ENCODE measurements at places on chromosomes 4 and X.

- DNase-seq, result no peak
- no peaks in the 10 kb centered on the region for H3K4me1 ChIP-seq
- no peaks in the 10 kb centered on the region for H3K36me3 ChIP-seq
Measured at GRCh38 chr4:64807821-64808220, 398.6 kb upstream of the TECRL start.

GRCh38 chr4:85603437-85604336 is 128.7 kb downstream of the ARHGAP24 start:
- no peak for DNase-seq
- no peaks in the 10 kb centered on the region for H3K36me3 ChIP-seq
- no peaks in the 10 kb centered on the region for H3K4me1 ChIP-seq
- H3K4me3 ChIP-seq, result no peak overlapping the region
- no peak overlapping the region for H3K27ac ChIP-seq
- H3K27me3 ChIP-seq, result no peaks in the 10 kb centered on the region

DNA sequence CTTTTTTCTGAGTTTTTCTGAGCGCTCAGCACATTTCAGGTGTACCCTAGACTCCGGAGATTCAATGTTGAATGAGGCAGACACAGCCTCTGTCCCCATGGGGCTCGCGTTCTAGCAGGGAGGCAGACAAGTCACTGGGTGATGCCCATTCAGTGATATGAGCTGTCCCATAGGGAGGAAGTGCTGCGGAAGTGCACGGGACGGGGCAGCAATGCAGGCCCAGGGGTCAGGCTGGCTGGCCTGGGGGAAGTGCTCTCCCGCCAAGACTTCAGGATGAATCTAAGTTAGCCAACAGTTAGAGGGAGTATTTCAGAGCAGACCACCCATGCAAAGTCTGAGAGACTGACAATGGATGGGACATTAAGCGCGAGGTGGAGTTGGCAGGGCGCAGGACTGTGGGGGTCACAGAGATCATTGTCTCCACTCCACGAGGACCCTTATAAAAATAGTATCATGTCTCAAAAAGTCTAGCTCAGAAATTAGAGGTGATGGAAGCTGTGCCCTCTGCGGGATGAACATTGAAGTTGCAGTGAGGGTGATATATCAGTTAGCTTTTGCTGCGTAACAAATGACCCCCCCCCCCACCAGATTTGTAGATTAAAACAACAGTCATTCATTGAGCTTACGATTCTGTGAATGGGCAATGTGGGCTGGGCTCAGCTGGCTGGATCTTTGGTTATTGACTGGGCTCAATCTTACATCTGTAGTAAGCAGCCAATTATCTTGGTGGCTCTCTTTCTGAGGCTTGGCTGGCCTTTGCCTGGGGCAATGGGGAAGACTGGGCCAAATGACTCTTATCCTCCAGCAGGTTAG is 16.4 kb downstream of the PSAPL1 start:
- H3K36me3 ChIP-seq, result no peaks in the 10 kb centered on the region
- DNase-seq, result peak; percentile 3
- H3K27me3 ChIP-seq, result no peaks in the 10 kb centered on the region
- no peak overlapping the region for H3K27ac ChIP-seq
- H3K4me3 ChIP-seq, result no peak overlapping the region

- no peaks in the 10 kb centered on the region for H3K27me3 ChIP-seq
- no peak for DNase-seq
- H3K36me3 ChIP-seq, result no peaks in the 10 kb centered on the region
- H3K27ac ChIP-seq, result no peak overlapping the region
- H3K4me1 ChIP-seq, result no peaks in the 10 kb centered on the region
Measured at GRCh38 chrX:12890467-12890866, 16.0 kb upstream of the TLR8 start.

DNA sequence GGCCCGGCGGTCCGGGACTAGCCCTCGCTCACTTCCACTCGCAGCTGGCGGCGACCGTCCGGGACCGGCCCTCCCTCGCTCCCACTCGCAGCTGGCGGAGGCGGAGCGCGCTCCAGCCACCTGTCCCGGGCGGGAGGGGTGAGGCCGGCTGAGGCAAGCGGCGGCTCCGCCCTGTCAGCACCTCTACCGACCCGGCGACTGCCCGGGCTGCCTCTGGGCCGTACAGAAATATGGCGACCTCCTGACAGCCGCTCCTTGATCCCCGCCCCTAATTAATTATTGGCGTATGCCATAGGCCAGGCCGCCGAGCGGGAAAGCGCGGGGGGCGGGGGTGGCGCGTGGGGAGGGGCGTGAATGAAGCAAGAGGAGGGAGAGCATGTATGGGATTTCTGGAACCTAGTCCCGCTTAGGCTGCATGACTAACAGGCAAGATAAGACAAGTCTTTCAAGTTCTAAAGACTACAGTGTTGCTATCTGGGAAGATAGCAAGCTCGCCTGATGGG is at the start of gene MORC4:
TSS of gene MORC4 (minus strand) at position 200 of the 503 bp plus-strand sequence. CDS start 243 bp downstream, outside the sequence.
- H3K27ac ChIP-seq, result peak within 1 kb of the TSS; percentile 36
- peak within 1 kb of the TSS; percentile 92 for H3K4me3 ChIP-seq
- DNase-seq, result peak; percentile 93
- no peaks in the 10 kb centered on the region for H3K36me3 ChIP-seq

DNA sequence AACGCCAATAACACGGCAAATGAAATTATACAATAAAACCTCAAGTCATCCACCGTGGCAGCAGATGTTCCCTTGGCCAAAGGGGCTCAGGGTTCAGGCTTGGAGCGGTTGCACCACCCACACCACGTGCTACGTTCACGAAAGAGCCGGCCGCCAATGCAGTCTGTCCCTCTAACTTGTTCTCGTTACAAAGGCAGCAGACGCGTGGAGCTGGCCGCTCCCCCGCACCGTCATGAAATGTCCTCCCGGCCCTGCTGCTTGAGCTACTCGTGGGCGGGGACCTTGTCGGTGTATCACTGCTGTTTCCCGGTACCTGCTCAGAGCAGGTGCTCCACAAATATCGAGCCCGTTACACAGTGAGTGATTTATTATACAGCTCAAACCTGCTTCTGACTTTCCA is 36.4 kb upstream of the MAN2B2 start:
- no peaks in the 10 kb centered on the region for H3K4me1 ChIP-seq
- H3K36me3 ChIP-seq, result no peaks in the 10 kb centered on the region
- DNase-seq, result no peak
- H3K4me3 ChIP-seq, result no peak overlapping the region

- H3K4me3 ChIP-seq, result no peak overlapping the region
- H3K27ac ChIP-seq, result no peak overlapping the region
- H3K36me3 ChIP-seq, result no peaks in the 10 kb centered on the region
Measured at GRCh38 chr4:87144356-87144755, 76.1 kb downstream of the KLHL8 start.

DNA sequence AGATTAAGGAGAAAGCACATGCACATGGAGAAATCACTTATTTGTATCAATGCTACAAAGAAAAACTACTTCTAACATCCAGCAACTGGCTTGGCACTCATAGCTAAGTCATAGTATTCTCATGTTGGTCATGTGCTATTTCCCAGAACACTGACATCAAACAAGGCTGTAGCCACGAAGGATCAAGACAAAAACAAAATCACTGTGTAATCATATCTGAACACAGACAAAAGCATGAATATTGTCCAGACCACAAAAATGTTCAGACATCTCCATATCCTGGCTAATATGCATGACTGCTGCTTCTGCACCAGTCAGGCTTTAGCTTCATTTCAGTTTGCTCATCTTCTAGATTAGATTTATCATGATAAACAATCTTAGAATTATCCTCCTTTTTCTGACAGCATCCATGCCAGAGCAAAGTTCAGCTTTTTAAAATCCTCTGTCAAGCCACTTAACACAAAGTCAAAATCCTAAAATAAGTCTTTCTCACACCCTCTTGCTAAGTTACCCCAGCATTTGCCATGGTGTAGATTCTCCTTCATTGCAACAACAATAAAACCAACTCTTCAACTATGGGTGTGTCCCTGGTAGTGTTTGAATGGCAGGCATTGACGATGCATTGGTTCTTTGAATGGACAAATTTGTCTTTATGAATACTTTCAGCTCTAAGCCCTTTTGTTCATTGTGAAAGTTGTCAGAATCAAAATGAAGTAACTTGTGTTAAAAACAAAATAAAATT is 39.1 kb upstream of the NPFFR2 start:
- no peaks in the 10 kb centered on the region for H3K36me3 ChIP-seq
- no peaks in the 10 kb centered on the region for H3K4me1 ChIP-seq
- no peak for DNase-seq

DNA sequence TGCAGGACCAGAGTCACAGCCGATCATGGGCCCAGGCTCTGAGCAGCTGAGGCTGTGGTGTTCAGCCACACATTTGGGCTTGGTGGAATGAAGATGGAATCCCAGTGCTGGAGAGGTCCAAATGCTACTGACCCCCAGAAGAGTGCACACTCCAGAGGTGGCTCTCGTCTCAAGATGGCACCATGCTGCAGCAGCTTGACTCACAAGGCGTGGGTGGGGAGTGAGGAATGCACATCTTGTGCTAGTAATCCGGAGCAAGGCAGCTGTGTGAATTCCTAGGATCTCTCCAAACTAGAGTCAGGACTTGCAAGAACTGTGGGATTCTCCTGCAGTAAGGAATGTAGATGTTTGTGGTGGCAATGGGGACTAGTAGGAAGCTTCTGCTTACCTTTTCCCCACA is 28.7 kb downstream of the RAB28 start:
- DNase-seq, result no peak
- H3K27me3 ChIP-seq, result no peaks in the 10 kb centered on the region
- H3K36me3 ChIP-seq, result peaks cover 2% of the 10 kb centered on the region
- no peak overlapping the region for H3K4me3 ChIP-seq
- H3K27ac ChIP-seq, result no peak overlapping the region

DNA sequence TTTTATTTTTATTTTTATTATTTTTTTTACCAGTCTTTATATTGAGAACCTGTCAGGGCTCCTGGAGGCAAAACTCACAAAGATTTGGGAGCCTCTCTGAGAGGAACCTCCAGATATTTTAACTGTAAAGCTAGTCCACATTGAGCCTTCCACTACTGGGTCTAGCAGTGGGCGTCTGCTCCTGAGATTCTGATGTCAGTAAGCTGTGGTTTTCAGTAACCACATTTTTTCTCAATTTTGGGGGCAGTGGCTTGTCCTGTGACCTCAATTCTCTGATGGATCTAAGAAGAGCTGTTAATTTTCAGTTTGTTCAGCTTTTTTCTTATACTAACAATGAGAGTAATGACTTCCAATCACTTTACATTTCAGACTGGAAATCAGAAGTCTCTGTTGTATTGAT is 23.6 kb upstream of the GPRASP1 start:
- H3K27ac ChIP-seq, result no peak overlapping the region
- H3K36me3 ChIP-seq, result no peaks in the 10 kb centered on the region
- H3K27me3 ChIP-seq, result no peaks in the 10 kb centered on the region
- no peak overlapping the region for H3K4me3 ChIP-seq
- H3K4me1 ChIP-seq, result no peaks in the 10 kb centered on the region

DNA sequence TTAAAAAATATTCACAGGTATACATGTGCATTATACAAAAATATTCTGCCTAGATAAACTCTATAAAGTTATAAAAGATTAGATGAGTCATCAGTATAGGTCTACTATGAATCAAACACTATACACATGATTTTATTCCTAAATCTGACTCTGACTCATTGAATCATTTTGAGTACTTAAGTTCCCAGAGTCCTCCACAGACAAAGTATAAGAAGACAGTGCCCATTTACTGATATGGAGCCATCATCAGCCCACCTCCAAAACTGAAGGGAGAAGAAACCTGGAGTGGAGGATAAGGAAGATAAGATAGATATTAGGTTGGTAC is 28.7 kb upstream of the ANTXR2 start:
- no peak overlapping the region for H3K27ac ChIP-seq
- no peak overlapping the region for H3K4me3 ChIP-seq
- no peaks in the 10 kb centered on the region for H3K4me1 ChIP-seq
- no peak for DNase-seq

GRCh38 chr4:78654807-78655206 is 103.2 kb downstream of the ANXA3 start:
- H3K4me1 ChIP-seq, result no peaks in the 10 kb centered on the region
- no peaks in the 10 kb centered on the region for H3K36me3 ChIP-seq
- no peaks in the 10 kb centered on the region for H3K27me3 ChIP-seq
- no peak overlapping the region for H3K27ac ChIP-seq
- H3K4me3 ChIP-seq, result no peak overlapping the region

- no peak overlapping the region for H3K4me3 ChIP-seq
- H3K27me3 ChIP-seq, result no peaks in the 10 kb centered on the region
- DNase-seq, result no peak
- H3K36me3 ChIP-seq, result no peaks in the 10 kb centered on the region
Measured at GRCh38 chr4:89929425-89930159, 34.9 kb downstream of the MMRN1 start.

- H3K4me3 ChIP-seq, result no peak overlapping the region
- no peak for DNase-seq
- H3K27me3 ChIP-seq, result no peaks in the 10 kb centered on the region
- no peaks in the 10 kb centered on the region for H3K4me1 ChIP-seq
Measured at GRCh38 chrX:38879631-38880220, 78.5 kb downstream of the MID1IP1 start.

- no peaks in the 10 kb centered on the region for H3K27me3 ChIP-seq
- no peak overlapping the region for H3K27ac ChIP-seq
- DNase-seq, result no peak
- H3K36me3 ChIP-seq, result no peaks in the 10 kb centered on the region
- no peak overlapping the region for H3K4me3 ChIP-seq
- H3K4me1 ChIP-seq, result no peaks in the 10 kb centered on the region
Measured at GRCh38 chr4:38730493-38730829, 52.3 kb downstream of the TLR10 start.

GRCh38 chrX:15384304-15384703 is at the start of gene VEGFD:
VEGFD (minus strand) TSS chrX:15384413; CDS start chrX:15383946, 467 bp downstream.
- H3K4me3 ChIP-seq, result no peak within 1 kb of the TSS
- no peak for DNase-seq
- H3K4me1 ChIP-seq, result no peaks in the 10 kb centered on the region
- no peak within 1 kb of the TSS for H3K27ac ChIP-seq

DNA sequence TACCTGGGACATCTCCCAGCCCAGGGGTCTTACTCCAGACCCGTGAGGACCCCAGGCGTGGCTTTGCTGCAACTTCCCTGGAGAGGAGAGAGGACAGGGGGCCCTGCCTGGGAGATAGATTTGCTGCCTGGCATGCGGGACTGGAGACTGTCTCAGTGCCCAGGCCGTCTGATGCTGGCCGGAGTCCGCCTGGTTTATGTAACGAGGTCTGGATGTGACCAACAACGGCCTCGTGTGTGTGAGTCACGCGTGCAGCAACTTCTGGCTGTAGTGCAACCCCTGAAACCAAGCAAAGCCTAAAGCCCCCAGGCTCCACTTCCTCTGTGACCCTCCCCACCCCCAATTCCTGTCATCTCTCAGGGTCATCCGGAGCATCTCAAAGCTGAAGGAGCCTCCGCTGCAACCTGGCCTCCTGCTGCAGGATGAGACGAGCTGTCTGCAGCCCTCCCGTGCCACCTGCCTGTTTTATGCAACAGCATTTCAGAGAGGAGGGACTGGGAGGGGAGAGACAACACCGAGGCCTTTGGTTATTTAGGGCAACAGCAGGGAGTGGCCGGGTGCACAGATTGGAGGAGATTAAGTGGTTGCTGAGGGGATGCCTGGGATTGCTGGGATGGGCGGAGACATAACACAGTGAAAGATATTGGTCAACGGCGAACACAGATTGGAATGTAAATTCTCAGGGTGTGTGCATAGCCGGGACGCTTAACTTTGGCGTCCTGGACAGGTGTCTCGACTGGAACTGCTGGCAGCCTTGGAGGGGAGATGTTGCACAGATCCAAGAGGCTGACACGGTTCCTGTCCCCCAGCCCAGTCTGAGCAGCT is 16.0 kb downstream of the XG start:
- H3K4me1 ChIP-seq, result no peaks in the 10 kb centered on the region
- H3K4me3 ChIP-seq, result no peak overlapping the region
- no peak overlapping the region for H3K27ac ChIP-seq
- DNase-seq, result peak; percentile 67
- no peaks in the 10 kb centered on the region for H3K36me3 ChIP-seq

- H3K27ac ChIP-seq, result no peak overlapping the region
- H3K4me3 ChIP-seq, result no peak overlapping the region
- no peaks in the 10 kb centered on the region for H3K4me1 ChIP-seq
Measured at GRCh38 chr4:121464854-121465253, 84.0 kb upstream of the QRFPR start.
